AG20443 (cell line): ENCODE measurements at places on chromosomes 2 and 18.

DNA sequence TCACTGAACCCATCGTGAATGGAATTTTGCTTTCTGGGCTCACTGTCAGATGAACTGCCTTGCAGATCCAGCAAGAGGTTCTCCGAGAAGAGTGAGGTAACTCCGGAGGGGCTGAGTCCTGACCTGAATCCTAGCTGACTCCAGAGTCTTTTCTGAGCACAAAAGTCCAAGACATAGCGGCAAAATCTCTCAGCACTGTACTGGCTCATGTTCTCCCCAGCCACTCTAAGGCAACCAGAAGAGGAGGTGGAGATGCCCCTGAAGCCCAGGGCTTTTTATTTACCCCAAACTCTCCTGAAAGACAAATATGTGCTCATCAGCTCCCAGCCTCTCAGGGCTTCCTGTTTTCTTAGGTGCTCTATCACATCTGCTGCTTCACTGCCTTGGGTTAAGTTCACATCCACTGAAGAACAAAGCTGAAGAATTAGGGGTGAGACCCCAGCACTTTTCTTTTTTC lies 221.8 kb downstream of the MREG start:
- peak; percentile 27 for DNase-seq

DNA sequence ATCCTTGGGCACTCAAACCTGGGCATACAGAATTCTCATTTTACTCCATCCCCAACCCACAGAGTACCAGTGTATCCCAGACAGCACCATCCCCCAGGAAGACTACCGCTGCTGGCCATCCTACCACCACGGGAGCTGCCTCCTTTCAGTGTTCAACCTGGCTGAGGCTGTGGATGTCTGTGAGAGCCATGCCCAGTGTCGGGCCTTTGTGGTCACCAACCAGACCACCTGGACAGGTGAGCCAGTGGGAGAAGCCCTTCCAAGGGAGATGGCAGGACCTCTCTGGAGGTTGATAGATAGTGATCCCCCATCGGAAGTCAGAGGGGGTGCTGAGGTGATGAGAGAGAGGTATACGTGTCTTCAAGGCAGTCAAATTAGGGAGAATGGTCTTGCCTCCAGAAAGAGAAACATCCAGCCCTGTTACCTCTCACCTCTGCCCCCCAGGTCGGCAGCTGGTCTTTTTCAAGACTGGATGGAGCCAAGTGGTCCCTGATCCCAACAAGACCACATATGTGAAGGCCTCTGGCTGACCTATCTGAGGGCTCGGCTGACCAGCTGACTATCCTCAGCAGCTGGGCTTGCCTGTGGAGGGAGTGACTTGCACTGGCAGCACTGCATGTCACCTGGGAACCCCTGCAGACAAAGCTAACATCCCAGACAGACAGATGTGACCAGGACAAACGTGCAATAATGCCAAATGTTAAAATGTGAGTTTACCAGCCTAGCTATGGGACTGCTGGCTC lies 9.5 kb downstream of the PKDCC start:
- no peak for DNase-seq

DNA sequence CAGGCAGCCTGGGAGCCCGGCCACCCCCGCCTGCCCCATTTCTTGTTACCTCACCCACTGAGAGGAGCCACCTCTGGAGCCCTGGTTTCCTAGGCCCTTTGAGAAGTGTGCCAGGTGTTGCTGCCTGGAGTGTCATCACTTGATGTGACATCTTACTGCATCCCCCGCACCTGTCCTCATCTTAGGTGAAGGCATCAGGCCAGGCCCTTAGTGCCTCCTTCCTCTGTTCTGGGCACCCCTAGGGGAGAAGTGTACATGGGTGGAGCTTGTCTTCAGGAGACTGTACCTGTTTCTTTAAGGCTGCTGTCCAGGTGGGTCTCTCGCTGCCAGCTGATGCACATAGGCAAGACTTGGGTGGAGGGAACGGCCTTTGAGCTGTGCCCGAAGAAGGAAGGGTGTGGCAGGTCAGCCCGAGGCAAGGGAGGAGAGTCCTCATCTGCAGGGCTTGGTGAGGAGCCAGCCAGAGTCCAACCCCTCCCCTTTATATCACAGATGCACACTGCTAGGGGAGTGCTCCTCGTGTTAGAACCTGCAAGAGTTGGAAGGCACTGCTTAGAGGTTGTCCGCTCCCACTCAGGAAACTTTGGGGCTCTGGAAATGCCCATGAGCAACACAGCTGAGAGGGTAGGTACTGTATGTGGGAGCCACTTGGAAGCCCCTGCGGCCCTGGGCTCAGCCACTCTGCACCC lies 45.9 kb downstream of the NCK2 start:
- no peak for DNase-seq

DNA sequence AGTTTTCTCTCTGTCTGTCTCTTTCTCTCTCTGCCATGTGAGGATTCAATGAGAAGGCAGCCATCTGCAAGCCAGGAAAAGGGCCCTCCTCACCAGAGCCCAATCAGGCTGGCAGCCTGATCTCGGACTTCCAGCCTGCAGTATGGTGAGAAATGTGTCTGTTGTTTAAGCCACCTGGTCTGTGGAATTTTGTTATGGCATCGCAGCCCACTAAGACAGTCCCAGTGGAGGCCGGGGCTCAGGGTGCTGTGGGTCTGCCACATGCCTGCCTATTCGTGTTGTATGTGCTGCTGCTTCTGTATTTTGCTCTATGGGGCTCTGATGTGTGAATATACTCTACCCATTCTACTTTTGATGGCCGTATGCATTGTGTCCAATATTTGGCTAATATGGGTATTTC lies 139.0 kb upstream of the HS6ST1 start:
- DNase-seq, result no peak

DNA sequence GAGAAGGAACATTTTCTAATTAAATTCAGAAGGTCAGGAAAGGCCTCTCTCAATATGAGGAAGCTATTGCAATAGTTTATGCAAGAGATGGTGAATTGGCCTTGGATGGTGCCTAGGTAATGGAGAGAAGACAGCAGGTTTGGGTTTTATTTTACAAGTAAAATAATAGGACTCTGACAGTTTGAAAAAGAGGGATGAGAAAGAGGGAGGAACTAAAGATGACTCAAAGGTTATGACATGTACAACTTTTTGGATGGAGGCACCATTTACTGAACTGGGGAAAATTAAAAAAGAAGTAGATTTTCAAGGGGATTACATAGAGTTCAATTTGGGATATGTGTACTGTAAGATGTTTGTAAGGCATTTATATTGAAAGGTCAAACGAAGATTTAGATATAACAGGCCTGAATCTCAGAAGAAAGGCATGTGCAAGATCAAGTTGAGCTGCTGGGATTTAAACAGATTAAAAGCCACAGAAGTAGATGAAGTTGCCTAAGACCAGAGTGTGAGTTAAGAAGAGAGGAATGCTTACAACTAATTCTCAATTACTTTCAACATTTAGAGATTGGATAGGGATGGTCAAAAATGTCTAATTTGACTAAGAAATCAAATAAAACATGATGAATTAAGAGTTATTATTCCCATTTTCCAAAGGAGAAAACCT lies 12.3 kb upstream of the ASNSD1 start:
- DNase-seq, result peak; percentile 18

DNA sequence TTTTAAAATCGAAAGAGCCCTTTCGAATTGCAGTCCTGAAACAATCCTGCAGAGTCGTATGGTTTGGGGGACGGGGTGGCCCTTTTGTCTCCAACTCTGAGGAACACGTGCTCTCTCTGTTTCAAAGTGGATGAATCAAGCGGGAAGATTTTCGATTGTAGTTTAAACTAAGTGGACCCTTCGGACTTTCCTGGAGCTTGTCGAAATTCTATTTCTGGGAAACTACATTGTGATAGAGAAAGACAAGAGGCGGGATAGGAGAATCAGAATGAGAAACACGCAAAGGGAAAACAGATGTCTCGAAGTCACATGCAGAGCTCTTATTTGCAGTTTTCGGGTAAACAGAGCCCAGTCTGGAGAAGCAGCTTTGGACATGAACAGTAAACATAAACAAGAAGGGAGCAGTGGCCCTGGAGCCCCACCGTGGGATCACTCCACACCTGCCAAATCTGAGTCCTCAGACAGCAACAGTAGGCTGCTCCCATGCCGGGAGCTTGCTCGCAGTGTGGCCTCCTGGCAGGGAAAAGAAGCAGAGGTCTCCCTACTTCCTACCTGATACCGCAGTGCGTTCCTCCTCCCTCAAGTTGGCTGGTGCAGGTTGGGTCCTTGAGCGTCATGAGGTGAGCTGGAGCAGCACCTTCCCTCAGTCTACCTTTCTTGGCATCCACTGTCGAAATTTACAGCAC lies 202.4 kb downstream of the SLC4A3 start:
- no peak for DNase-seq

DNA sequence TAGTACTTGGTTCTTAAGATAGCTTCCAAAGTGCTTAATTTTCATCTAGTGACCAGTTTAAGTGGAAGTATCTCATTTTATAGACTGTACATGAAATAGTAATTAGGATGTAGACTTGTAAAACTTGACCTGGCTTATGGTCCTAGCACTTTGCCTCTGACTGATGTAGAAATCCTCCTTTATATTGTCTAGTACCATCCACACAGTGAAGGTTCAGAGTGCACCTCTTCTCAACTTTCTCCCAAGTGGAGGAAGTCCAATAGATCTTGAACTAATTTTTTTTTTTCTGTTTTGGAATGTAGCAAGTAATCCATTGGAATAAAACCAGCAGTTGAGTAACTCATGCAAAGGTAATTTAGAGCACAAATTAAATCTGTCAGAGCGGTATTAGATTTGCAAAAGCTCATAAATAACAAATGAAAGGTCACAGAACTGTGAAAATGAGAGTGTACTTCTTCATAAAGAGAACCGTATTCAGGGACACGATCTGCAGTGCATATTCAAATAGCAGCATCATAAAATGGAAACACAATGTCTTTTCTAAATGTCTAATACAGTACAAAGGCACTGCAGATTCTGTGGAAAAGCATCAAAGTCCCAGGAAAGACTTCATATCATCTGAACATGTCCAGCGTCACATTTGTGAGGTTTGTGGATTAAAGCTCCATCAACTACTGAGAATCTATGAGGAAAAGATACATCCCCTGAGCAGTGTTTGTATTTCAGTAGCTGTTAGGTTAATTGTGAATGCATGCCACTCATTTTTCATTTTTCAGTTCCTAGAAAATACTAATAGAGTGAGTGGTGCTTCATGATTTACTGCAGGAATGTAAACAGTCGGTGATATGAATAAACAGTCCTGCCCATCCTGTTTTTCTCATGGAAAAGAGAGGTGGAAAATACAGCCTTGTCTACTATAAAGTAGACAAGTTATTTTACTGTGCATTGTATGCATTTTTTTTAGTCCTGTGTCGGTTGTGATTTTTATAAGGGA lies 100.7 kb downstream of the LYPD6 start:
- DNase-seq, result peak; percentile 11

GRCh38 chr18:48983793-48984437 lies 33.1 kb upstream of the SMAD7 start:
- no peak for DNase-seq

GRCh38 chr2:196821195-196821594 lies 12.0 kb upstream of the C2orf66 start:
- DNase-seq, result peak; percentile 29

GRCh38 chr2:16952368-16952767 lies 286.7 kb upstream of the CYRIA start:
- no peak for DNase-seq

DNA sequence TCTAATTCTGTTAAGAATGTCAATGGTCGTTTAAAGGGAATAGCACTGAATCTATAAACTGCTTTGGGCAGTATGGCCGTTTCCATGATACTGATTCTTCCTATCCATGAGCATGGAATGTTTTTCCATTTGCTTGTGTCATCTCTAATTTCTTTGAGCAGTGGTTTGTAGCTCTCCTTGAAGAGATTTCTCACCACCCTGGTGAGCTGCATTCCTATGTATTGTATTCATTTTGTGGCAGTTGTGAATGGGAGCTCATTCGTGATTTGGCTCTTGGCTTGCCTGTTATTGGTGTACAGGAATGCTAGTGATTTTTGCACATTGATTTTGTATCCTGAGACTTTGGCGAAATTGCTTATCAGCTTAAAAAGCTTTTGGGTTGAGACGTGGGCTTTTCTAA lies 38.3 kb upstream of the WDR75 start:
- peak; percentile 8 for DNase-seq

- no peak for DNase-seq
Measured at GRCh38 chr2:11500702-11501303, 33.0 kb upstream of the GREB1 start.

GRCh38 chr2:70380621-70381020 lies 78.8 kb upstream of the FAM136A start:
- DNase-seq, result no peak

DNA sequence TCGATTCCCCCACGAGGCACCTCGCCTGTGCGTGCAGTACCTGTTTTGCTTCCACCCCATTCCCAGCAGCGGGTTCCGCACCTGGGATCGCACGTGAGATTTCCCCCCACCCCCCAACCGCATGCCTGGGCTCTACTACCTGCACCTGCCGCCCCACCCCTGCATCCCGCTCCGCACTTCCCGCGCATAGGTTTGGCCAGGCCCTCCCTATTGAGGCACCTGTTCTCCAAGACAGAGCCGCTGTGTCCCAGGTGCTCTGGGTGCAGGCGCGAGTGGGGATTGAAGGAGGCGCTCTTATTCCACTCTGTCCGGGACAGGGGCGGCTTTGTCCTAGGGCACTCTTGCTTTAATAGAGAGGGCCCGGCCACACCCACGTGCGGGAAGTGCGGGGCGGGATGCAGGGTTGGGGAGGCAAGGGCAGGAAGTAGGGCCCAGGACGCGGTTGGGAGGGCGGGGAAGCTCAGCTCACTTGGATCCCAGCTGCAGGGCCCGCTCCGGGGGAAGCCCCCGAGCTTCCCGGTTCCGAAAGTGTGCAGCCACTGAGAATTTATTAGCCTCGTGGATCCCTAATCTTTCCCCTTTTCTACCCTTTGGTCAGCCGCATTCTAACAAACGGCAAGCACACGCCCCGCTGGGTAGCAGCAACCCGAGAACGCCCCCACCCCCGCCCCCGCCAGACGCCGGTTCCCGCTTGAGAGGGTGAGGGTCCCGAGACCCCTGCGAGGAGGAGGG lies 670 bp upstream of the MOCOS start:
- peak; percentile 72 for DNase-seq

- no peak for DNase-seq
Measured at GRCh38 chr2:113910110-113910717, 20.3 kb downstream of the ACTR3 start.

DNA sequence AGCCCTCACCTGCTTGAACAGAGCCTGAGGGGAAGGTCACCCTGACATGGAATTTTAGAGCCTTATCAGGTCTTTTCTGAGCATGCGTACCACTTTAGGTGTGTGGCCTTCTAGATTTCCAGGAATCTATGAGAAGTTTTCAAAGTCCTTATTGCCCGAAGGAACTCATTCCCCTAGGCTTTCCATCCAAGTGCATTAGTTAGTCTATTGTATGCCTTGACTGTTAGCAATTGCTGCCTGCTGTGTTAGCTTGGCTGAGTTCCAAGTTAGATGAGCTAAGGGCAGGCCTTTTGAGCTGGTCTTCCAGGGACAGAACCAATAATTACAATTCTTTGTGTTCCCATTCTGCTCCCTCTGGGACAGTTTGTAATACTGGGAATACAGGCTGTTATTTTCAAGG lies 30.8 kb upstream of the PUM2 start:
- no peak for DNase-seq
